ENCODE measurements at places on chromosomes 2 and 18.

DNA sequence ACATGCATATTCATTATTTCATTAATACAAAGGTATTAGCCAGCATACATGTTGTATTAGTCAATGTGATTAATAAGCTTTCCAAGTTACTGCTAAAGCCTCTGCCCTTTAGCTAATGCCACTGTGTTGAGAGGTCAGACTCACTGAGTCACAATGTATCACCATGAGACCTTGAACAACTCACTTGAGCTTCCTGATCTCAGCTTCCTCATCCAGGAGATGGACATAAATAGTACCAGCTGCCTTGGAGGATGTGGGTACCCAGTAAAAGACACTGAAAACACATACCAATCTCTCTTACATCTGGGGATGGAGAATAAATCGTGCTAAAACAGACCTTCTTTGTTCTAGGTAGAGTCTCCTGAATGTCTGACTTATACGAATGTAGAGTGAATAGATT is 224.6 kb downstream of the EPHA4 start:
- no peak for DNase-seq

DNA sequence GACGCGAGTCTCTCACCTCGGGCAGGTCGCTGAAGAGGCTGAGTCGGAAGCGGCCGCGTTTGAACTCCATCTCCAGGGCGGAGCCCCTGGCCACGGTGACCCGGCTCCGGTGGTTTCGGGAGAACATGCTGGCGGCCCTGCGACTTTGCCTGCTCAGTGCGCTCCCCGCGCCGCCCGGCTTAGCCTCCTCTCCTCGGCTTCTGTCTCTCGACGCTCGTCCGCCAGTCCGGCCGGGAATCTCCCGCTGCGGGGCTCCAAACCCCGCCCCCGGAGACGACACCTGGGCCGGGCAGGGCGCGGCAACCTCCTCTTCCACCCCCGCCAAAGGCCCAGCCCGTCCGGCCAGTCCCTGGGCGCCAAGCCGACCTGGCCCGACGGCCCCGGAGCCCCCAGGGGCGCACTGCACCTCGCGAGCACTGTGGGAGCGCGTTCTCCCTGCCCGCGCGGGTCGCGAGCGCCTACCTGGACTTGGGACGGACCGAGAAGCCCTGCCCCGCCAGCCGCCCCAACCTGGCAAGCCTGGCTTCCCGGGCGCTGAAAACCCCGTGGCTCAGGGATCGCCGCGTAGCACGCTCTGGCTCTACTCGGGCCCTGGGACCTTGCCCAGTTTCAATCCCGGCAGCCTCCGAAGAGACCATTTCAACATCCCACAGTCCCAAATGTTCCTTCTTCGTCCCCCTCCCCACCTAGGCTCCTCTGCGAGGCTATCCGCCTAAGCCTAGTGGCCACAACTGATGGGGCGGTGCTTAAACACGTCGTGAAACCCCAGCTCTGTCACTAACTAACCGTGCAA is at the start of gene RTKN:
Gene RTKN (minus strand): TSS at position 248 of the 793 bp plus-strand sequence. CDS start 121 bp downstream, at position 127.
- peak; percentile 83 for DNase-seq

- no peak for DNase-seq
These were observed 313.8 kb downstream of the MTX2 start for GRCh38 chr2:176582990-176583481.

- DNase-seq = no peak
These were observed 108.1 kb upstream of the SLC1A4 start for GRCh38 chr2:64881037-64881492.

DNA sequence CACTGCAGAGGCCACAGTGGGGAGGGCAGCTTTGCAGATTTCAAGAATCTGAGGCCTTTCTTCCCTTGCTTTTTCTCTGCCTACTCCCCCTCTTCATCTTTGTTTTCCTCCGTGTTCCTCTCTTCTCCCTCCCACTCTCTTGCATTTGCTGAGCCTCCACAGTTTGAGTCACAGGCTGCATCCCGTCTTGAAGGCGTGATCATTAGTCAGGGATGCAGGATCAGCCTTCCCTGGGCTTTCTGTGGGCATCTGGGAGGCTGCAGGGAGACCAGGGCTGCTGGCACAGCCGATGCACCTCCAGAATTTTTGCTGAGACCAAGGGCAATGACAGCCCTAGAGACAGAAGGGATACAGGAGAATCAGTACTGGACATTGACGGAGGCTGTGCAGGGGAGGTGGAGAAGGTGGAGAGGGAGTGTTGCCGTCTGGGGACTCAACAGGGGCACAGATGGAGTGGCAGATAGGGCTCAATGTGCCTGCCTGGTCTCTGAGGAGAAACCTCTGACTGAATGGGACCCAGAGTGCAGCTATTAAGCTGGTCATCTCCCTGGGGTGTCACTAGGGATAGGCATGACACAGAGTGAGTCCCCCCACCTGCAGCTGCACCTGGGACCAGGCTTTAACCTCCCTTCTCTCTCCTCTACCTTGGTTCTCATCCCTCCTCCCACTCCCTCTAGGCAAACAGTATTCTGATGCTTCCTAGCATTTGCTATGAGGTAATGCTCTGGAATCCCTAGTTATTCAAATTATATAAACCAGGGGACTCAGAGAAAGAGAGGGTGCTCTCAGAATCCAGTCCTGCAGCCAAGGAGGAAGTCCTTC is 29.0 kb upstream of the DNAJC27 start:
- no peak for DNase-seq

DNA sequence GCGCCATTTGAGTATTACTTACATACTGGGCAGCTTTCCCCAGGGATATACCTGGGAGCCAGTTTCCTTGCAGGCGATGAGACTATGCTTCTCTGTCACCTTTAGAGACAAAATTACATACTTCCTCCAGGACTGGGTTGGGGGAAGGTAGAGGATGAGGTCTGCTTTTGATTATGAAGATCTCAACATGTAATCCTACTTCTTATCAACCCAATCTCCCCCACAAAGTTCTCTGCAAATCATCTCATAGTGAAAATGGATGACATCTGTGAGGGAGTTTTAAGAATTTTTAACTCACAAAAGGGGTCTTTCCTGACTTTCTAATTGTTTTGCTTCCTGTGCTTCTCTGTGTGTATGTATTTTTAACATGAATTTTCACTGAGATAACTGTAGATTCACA is 81.9 kb downstream of the TMEM131 start:
- no peak for DNase-seq

DNA sequence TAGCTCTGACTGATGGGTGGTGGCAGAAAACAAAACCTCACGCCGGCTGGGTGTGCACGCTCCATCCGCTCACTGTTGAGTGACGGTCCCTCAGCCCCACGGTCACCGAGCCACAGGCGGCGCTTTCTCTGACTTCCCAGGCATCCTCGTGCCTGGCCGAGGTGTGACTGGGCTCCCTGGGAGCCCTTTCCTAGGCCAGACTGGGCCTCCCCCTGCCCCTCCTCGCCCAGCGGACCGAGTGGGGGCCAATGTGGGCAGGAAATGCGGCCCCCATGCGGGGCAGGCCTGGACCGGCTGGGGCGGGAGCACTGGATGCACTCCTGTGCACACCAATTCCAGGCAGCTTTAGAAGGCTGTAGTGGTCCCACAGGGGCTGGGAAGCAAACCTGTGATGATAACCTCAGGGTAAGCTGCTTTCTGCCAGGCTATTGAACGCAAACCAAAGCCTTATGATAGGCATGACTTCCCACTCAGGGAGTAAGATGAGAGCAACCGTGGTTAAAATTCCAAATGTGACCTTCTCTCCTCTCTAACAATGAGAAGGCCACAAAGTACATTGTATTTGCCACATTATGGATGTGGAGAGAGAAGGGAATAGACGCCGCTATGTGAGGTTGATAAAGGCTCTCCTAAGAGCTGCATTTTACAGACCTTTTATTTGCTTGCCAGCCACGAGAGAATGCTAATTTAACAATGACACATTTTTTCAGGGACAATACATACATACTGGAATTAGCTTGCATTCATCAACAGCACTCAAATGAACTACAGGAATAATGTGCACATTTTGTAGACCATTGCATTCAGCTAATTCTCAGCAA is 83.9 kb upstream of the PGAP1 start:
- no peak for DNase-seq

All from NCI-H510A treated with DMSO at 0.1 percent for 48 hours (cell line).